Stimulated activated CD4-positive, alpha-beta T cell treated with anti-CD3 and anti-CD28 coated beads, TNF-alpha, amount 100 ng/mL, for 24 hours (primary cell): ENCODE measurements at places on chromosomes 7 and 10.

DNA sequence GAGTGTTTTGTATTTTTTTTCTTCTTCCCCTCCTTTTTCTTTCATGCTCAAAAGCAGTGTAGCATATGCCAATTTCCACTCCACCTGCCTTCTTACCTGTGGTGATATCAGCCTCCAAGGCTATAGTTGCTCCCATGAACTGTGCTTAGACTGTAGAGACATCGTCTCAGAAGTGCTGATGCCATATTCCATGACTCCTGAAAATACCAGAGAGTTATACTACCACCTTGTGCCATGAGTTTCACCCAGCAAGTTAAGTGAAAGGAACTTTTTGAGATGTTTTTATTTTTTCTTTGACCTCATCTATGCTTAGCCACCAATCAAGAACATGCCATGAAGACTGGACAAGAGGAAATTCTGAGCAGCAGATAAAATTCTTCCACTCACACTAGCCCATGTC lies 142.8 kb upstream of the SEMA3E start:
- DNase-seq, result no peak

DNA sequence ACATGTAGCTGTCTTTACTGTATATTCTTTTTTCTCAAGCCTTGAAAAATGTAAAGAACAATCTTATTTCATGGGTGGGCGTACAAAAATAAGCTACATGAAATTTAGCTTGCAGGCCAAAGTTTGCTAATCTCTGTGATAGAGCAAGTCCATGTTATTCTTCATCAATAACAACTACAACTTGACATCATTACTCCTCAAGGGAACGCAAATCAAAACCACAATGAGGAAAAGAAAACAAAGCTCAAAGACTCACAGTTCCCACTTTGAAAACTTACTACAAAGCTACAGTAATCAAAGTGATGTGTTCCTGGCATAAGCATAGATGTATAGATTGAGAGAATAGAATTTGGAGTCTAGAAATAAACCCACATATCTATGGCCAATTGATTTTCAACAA lies 62.5 kb downstream of the GNA12 start:
- DNase-seq, result no peak

GRCh38 chr7:36865019-36865418 lies 140.7 kb upstream of the AOAH start:
- DNase-seq, result no peak

DNA sequence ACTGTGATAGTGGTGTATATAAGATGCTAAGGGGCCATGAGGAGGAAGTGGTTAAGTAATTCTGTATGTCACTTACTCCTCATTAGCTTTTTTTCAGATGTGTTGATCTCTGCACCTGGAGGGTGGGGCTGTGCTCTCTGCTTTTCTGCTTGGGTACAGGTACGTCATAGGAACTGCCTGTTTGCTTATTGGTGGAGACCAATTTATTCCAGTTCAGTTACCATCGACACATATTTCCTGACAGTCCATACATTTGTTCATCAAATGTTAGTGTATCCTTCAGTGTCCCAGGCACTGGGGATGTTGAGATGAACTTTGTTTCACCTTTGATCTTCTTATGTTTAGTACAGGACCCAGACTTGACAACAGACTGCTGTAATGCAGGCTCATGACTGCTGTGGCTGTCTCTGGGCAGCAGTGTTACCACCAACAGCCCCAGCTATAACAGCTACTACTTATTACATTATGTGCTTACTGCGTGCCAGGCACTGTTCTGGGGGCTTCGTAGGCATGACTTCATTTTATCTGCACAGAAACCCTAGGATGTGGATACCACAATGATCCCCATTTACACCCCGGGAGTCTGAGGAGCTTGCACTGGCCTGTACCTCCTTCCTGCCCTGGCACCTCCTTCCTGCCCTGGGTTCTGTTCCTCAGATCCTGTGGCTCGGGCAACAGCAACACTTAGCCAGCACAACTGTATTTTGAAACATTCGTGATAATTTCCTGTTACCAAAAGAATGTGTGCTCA lies 87.4 kb downstream of the BUB3 start:
- no peak for DNase-seq

DNA sequence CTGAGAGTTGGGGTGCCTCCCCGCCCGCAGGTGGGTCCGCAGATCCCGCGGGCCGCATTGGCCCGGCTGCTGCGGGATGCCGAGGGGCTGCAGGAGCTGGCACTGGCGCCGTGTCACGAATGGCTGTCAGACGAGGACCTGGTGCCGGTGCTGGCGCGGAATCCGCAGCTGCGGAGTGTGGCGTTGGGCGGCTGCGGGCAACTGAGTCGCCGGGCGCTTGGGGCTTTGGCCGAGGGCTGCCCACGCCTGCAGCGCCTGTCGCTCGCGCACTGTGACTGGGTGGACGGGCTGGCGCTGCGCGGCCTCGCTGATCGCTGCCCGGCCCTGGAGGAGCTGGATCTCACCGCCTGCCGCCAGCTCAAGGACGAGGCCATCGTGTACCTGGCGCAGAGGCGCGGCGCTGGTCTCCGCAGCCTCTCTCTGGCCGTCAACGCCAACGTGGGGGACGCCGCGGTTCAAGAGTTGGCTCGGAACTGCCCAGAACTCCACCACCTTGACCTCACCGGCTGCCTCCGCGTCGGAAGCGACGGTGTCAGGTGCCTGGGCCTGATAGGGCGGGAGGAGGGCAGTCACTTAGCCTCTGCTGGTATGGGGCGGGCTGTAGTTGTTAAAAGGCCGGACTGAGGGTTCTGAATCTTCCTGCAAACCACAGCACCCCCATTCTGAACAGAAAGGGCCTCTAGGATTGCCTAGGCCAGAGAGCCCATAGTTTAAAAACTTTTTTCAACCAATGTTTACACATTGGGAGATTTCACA lies 1.3 kb downstream of the FBXL15 start:
- no peak for DNase-seq

DNA sequence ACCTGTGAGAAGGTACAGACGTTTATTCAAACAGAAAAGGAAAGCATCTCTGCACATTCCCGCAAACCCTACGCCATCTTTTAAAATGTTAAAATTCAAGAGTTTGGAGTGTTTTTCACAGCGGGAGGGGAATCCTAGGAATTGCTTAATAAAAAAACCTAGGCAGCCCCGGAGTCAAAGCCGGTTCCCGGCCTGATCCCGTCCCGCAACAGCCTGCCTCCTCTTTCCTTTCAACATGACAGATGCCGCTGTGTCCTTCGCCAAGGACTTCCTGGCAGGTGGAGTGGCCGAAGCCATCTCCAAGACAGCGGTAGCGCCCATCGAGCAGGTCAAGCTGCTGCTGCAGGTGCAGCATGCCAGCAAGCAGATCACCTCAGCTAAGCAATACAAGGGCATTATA lies 123.0 kb upstream of the VSTM2A start:
- DNase-seq, result no peak
